RCC 7860 (cell line): ENCODE measurements at places on chromosomes 4 and X.

- no peak for DNase-seq
These were observed 58.3 kb downstream of the KCNIP4 start for GRCh38 chr4:21890231-21890630.

- no peak for DNase-seq
These were observed 28.0 kb downstream of the RBM47 start for GRCh38 chr4:40601641-40602040.

- DNase-seq, result no peak
These were observed 172.6 kb downstream of the AMELX start for GRCh38 chrX:11465648-11466411.

DNA sequence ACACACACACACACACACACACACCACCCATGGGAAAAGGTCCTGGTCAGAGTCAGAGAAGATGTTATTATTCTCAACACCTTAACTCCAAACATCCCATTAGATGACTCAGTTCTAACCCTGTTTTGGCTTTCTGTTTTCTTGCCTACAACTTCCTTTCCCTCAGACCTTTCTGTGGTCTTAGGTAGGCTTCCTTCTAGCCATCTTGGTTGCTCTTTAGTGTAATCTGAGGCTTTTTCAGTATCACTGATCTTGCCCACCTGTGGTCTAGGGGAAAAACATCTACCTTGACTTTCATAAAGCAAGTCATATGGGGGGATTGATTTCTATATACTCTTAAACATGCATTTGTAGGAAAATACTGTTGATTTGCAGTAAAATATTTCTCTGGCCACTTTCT is 56.9 kb downstream of the ATG4A start:
- no peak for DNase-seq

DNA sequence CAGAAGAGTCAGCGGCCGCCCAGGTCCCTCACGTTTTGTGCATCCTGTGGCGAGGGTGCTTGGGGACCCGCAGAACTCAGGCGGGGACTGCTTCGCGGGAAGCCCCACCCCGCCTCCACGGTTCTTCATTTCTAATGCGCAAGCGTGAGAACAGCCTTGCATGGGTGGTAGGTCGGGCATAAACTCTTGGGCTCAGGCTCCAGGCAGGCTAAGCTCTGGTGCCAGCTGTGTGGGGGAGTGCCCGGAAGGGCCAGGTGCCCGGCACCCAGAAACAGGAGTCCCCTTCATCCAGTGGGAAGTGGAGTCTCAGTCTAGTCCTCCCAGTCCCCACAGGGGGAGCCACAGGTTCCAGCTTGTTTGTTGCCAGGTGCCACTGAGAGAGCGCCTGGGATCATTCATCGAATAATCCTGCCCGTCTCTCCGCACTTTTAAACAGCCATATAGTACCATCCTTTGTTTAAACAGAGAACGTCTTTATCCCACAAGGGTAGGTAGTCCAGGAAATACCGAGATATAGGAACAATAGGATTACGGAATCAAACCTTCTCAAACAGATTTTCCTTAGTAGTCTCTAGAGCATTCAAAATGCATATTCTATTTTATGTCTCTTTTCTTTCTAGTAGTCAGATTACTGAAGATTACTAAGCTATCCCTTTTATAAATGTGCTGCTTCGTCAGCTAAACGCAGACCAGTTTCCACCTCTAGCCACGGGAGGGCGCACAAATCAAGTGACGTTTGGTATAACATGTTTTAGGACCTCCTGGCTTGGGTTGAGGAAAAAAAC is 12.7 kb upstream of the RBBP7 start:
- DNase-seq, result peak; percentile 19

DNA sequence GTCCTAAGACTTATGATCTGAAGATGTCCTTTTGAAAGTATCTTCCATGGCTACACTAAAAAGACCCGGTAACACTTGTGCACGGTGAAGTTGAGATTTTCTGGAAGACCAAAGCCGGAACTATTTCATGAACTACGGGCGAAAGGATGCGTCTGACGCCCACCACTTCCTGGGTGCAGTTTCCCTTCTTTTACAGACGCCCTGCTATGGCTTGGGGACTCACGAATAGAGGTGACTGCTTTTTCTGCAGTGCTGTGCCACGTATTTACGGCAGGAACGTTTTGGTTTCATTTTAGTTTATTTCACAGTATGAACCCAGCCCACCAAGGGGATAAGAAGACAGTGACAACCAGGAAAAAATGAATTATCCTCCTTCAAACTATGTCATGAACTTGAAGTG is 180.4 kb downstream of the AFAP1 start:
- DNase-seq, result no peak
